ENCODE measurements at places on chromosomes 16 and 17.

- no peak for DNase-seq
Measured at GRCh38 chr16:84367750-84368307, 509 bp upstream of the ATP2C2 start.

GRCh38 chr16:73268366-73268993 is 220.6 kb upstream of the ZFHX3 start:
- DNase-seq, result no peak

DNA sequence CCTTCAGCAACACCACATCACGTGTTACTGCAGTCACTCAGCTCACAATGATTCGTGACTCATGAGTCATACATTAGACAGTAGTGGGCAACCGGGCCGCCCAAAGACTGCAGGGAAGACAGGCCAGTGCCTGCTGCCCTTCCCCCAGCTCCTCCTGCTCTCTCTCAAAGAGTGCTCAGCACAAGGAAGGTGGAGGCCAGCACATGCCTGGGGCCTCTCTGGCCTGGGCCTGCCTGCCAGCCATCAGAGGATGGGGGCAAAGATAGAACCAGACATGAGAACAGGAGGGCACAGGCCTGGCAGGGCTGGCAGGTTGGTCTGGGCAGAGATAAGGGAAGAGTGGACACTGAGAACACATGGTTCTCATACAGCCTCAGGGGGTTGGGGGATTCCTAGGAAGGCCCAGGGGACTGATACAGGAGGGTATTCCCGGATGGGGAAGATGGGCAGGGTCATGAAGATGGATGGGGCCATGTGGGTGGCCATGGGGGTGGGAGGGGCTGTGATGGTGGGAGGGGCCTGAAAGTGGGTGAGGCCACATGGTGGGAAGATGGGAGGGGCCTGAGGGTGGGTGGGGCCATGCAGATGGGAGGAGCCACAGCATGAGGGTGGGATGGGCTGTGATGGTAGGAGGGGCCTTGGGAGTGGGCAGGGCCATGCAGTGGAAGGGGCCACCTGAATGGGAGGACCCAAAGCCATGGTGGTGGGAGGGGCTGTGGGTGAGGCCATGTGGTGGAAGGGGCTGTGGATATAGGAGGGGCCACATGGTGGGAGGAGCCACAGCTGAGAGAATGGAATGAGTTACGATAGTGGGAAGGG is 29.0 kb downstream of the KATNB1 start:
- DNase-seq, result peak; percentile 70

- no peak for DNase-seq
Measured at GRCh38 chr17:75563063-75563758, 24.4 kb upstream of the MYO15B start.

DNA sequence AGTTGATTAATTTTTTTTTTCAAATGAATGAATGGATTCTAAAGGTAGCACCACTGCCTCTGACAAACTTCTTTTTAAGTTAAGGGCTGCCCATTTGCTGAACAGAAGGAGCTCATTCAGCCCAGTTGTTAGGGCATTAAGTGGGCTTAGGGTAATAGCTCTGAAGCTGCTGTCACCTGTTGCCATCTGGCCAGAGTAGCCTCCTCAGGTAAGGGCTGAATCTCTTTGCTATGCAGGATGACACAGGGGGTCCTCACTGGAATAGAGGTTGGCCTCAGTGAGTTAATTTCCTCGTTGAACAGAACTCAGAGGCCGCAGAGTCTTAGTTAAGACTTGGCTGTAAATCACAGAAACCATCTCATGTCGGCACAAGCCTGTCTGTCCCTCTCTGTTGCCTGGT is 232.8 kb downstream of the CCDC182 start:
- no peak for DNase-seq

GRCh38 chr17:68238164-68238870 is 9.5 kb upstream of the AMZ2 start:
- no peak for DNase-seq

DNA sequence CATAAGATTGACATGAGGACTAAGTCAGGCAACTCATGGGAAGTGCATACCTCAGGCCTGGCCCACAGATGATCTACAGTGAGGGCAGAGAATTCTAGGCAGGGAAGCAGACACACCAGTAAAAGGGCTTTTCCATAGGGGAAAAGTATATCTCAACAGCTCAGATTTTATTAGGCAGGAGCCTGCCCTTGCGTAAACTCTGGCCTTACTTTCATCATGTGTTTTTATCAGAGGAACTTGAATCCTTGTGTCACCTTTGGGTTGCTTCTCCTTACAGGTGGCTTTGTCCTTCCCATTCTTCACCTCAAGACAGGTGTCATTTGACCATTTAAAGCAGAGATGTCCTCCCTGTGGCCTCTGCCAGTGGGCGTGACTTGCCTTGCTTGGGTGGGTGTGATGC is 138.1 kb downstream of the MSI2 start:
- DNase-seq, result no peak

GRCh38 chr17:63531022-63531965 is 8.1 kb downstream of the KCNH6 start:
- DNase-seq, result no peak

- DNase-seq, result no peak
Measured at GRCh38 chr17:34118564-34118963, 136.5 kb upstream of the CCL2 start.

DNA sequence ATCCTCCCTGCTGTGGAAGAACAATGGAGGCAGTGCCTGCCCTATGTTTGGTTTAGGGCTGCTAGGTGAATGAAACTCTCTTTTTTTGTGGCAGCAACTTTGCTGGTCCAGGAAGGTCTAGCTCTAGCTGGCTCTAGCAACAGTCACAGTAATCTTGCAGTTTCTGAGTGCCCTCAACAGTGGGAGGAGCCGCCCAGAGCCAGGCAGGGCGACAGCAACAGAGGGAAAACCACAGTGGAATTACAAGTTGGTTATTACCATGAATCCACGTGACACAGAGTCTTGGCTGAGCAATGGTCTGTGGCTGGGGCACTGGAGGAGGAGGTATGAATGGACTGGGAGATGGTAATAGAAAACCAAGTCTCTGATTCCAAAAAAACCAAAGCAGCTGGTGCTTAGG is 10.3 kb downstream of the HSPB9 start:
- no peak for DNase-seq

- DNase-seq, result no peak
Measured at GRCh38 chr16:61969077-61969382, 67.2 kb downstream of the CDH8 start.

- DNase-seq, result no peak
Measured at GRCh38 chr17:63529711-63530556, 6.8 kb downstream of the KCNH6 start.

- no peak for DNase-seq
Measured at GRCh38 chr16:1050516-1050915, 22.0 kb upstream of the SSTR5 start.

- DNase-seq, result no peak
Measured at GRCh38 chr17:30316736-30317135, 17.1 kb downstream of the TMIGD1 start.

GRCh38 chr16:4944333-4945281 is 7.7 kb upstream of the PPL start:
- no peak for DNase-seq

- no peak for DNase-seq
Measured at GRCh38 chr17:76834870-76835269, 33.3 kb upstream of the MGAT5B start.

- no peak for DNase-seq
Measured at GRCh38 chr16:12171206-12171605, 194.7 kb downstream of the SNX29 start.

DNA sequence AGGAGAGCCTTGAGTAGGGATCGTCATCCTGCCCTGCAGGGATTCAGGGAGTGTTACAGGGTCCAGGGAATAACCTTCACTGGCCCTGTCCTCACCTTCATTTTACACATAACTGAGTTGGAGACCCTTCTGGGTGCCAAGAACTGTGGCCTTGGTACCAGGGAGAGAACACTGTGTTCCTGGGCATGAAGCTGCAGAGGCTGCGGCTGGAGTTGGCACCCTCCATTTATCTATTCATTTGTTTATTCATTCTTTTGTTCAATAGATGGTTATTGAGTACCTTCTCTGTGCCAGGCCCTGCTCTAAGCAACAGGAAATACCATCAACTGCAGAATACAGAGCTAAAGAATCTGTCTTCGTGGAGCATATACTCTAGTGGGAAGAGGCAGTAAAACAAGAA is 6.7 kb downstream of the ABCC3 start:
- DNase-seq, result no peak

DNA sequence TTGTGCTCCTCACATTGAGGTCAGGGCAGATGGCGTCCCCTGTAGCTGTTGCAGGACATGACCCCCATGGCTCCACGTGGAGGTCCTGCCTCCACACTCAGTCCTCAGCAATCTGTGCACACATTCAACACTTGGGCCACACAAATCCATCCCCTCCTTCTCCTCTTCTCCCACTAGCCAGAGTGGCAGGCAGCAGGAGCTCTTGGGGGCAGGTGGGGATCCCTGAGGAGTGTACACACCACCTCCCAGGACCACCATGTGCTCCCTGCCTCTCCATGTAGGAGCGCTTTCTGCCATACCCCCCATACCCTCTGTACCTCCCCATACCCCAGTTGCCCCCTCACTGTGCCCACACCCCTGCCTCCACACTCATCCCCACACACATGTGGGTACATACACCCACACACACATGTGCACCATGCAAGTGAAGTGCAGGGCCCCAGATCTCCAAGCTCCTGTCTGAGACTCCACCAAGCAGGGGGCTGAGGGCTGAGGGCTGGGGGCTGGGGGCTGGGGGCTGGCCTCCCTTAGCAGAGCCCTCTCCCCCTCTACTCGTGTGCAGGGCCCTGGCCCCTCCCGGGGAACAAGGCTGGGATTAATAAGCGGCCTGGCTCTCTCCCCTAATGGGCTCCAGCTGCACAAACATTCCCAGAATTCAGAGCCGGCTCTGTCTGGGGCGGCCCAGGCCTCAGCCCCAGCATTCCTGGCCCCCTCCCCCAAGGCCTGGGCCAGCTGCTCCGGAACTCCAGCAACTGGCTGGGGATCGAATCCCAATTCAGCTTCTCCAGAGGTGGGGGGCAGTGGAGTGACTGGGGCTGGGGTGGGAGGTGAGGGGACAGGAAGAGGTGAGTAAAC is 48.2 kb upstream of the MEIOC start:
- no peak for DNase-seq

DNA sequence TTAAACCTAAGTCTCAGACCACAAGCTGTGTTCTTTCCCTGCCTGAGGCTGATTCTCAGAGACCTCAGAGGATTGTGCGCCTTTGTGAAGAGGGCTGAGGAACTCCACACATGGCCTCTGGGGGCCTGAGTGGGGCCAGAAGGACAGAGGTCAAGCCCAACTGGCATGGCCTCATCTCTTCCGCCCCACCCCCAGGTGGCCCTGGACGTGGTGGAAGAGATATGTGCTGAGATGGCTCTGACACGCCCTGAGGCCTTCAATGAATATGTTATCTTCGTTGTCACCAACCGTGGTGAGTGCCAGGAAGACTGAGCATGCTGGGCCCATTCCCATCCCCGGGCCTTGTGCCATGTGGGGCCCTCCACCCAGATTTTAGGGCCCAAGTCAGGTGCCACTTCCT is 20.1 kb upstream of the ALKBH5 start:
- DNase-seq, result no peak

- DNase-seq, result no peak
Measured at GRCh38 chr16:77385481-77385880, 49.4 kb downstream of the ADAMTS18 start.

GRCh38 chr17:77462553-77463497 is 322.1 kb downstream of the SEC14L1 start:
- DNase-seq, result no peak

GRCh38 chr16:27505297-27506236 is 44.1 kb downstream of the GTF3C1 start:
- no peak for DNase-seq

GRCh38 chr17:10294180-10294579 is 78.6 kb downstream of the MYH13 start:
- DNase-seq, result peak; percentile 50

- DNase-seq, result no peak
Measured at GRCh38 chr17:27968206-27968732, 74.2 kb upstream of the NLK start.

DNA sequence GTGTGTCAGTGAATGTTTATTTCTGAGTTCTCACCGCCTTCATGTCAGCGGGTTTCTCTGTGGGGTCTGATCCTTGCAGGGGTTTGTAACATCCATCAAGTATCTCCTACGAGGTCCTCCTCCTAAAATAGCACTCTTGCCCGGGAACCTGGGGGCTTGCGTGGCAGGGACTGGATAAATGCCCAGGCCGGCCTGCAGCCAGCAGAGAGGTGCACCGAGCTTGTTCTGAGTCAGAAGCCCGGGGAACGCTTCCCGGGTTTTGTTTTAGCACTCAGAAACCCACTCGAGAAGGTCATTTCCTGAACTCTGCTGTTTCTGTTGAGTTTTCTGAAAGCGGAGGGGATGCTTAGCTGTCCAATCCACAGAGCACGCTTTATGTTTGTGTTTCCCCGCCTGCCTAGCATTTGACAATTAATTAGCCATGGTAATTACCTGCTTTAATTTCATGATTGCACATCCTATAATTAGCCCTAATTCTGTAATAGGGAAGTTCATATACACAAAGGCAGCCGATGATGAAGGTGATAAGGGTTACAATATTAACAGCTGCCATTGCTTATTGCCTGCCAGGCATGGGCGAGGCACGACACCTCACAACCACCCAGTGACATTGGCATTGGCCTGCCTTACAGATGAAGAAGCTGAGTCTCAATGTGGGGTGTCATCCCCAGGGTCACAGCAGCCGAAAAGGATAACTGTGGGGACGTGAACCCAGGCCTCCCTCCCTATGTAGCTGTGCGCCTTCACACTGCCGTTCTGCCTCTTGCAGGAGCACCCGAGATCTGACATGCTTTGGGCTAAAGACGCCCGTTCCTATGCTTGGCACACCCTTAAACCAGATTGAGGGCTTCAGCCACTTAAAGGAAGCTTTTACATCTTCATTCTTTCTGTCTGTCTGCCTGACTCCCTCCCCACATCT is 333.1 kb downstream of the CPPED1 start:
- DNase-seq, result no peak

- DNase-seq, result no peak
Measured at GRCh38 chr17:77565166-77565565, 393.3 kb upstream of the TNRC6C start.

- DNase-seq, result peak; percentile 62
Measured at GRCh38 chr16:75244844-75245758, 6.3 kb downstream of the BCAR1 start.

DNA sequence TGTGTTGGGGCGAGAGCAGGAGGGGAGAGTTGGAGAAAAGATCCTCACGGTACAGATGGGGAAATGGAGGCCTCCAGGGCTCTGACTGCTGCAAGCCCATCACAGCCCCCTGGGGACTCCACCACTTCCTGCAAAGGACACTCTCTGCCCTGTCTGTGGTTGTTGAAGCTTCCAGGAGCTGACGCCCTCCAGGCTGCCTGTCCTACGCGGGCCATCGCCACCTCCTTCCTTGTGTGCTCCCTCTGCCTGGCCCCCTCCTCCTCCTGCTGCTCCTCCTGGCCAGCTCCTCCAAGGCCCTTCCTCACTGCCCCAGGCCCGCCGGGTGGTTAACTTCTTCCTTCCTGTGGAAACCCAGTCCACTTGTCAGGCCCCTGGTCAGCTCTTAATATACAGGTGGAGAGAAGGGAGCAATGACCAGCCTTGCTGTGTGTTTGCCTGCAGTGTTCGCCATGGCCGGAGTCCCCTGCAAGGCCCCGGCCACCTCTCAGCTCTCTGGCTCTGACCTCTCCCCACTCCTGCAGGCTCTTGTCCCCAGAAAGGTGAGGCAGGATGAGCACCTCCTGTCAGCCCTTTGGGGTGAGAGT is 18.4 kb upstream of the STAC2 start:
- DNase-seq, result no peak

GRCh38 chr17:38317081-38317480 is 20.1 kb downstream of the MRPL45 start:
- DNase-seq, result no peak

- no peak for DNase-seq
Measured at GRCh38 chr16:3793161-3793576, 75.8 kb upstream of the TRAP1 start.

Data from GM20000 (cell line).